Activated CD4-positive, alpha-beta T cell treated with anti-CD3 and anti-CD28 coated beads, Interleukin-2, amount 10 ng/mL, durations not matched to agents 24 days and 14 days (primary cell): ENCODE measurements at places on chromosomes 6 and 20. TPM values are rescaled to one million over a fixed set of nuclear protein-coding genes. Genes with fewer than 3 reads are reported as not detected.

SLC22A7 gene
- total RNA-seq: not detected in 2 replicates

IMPG1 gene
- total RNA-seq: not detected in 2 replicates

GRCh38 chr6:30782425-30783014 lies 38.2 kb upstream of the IER3 start:
- peak overlapping the region; percentile 94 for H3K27ac ChIP-seq
- no peaks in the 10 kb centered on the region for H3K27me3 ChIP-seq
- no peaks in the 10 kb centered on the region for H3K36me3 ChIP-seq
- H3K4me1 ChIP-seq: peaks cover 64% of the 10 kb centered on the region
- no peak for DNase-seq

DNA sequence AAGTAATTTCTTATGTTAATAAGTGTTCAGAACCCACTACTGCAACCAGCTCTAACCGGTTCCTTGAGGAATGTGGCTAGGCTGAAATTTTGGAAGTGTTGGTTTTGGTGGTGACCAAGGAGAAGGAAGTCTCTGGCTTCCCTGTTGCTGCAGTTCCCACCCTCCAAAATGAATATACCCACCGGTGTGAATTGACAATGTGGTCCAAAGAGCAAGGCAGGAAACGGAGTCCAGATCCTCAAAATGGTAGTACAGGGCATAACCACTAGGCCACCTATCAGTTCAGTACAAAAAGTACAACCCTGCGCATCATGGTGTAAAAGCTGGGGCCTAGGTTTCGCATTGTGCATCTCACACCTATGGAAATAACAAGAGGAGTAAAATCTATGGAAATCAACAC lies 2.8 kb downstream of the ADNP start:
- DNase-seq: no peak
- peaks cover 61% of the 10 kb centered on the region for H3K36me3 ChIP-seq
- peak overlapping the region; percentile 94 for H3K4me3 ChIP-seq
- H3K4me1 ChIP-seq: peaks cover 46% of the 10 kb centered on the region
- H3K27me3 ChIP-seq: no peaks in the 10 kb centered on the region

DNA sequence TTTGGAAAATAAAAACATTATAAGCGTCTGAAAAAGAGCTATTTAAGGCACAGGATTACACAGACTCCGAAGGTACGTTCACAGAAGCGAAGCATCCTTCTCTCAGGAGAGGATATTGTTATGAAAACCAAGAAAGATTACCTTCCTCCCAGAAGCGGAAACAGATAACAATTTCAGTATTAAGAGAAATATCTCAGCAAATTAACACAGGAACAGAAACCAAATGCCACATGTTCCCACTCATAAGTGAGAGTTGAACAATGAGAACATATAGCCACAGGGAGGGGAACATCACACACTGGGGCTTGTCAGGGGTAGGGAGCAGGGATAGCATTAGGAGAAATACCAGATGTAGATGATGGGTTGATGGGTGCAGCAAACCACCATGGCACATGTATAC lies 109.7 kb downstream of the CDK19 start:
- DNase-seq: no peak
- H3K36me3 ChIP-seq: peaks cover 8% of the 10 kb centered on the region
- no peaks in the 10 kb centered on the region for H3K27me3 ChIP-seq
- H3K4me1 ChIP-seq: no peaks in the 10 kb centered on the region
- no peak overlapping the region for H3K27ac ChIP-seq

DNA sequence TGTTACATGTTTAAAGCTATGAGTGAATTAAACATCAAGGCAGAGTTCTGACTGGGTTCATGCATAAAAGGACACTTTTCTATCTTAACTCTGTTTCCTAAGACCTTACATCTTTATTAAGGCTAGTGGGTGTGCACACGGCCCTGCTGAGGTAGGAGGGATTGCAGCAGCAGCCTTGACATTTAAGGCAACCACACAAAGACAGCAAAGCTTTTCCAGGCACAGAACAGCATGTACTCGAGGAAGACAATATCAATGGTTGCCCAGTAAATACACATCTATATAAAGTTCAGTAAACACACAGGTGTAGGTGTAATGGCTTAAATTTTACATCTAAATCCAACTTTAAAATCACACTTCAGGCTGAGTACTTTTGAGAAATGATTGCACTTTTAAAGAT lies 79.8 kb upstream of the LOC128125822 start:
- DNase-seq: no peak
- H3K36me3 ChIP-seq: no peaks in the 10 kb centered on the region
- peaks cover 11% of the 10 kb centered on the region for H3K27me3 ChIP-seq
- no peak overlapping the region for H3K4me3 ChIP-seq
- H3K4me1 ChIP-seq: no peaks in the 10 kb centered on the region

DNA sequence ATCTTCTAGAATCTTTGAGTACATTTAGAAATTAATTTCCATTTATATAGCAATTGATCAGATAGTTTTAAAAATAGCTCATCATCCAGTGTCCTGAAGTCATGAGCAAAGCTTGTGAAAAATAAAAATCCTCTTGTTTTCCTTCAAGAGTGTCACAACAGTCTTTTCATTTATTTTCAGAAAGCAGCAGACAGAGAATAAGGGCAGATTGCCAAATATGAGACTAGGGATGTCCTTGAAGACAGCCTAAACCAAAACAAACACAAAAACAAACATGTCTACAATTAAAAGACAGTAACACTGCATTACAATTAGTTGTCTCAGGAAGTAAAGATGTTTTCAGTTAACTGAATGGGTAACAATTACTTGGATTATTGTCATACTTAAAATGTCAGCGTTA lies 682.8 kb downstream of the TFAP2A start:
- H3K27me3 ChIP-seq: no peaks in the 10 kb centered on the region
- DNase-seq: no peak
- H3K27ac ChIP-seq: no peak overlapping the region
- H3K36me3 ChIP-seq: no peaks in the 10 kb centered on the region
- H3K4me3 ChIP-seq: no peak overlapping the region
